ENCODE measurements at places on chromosomes 6 and 20. TPM values are rescaled to one million over a fixed set of nuclear protein-coding genes. Genes with fewer than 3 reads are reported as not detected.

Gene ULBP1
- total RNA-seq, result 6.4 TPM

Gene KHDC1
- 2.3 TPM for total RNA-seq

Gene CRYBG1
- 109 TPM for total RNA-seq

Gene TRPC4AP
- total RNA-seq, result 55.5 TPM

Gene KIF13A
- 84.2 TPM for total RNA-seq

All from foreskin keratinocyte (primary cell).